Mesenteric fat pad (tissue), 1 donor: ENCODE measurements at places on chromosomes 5 and 9.

- DNase-seq: no peak
These were observed 324.1 kb downstream of the PLK2 start for GRCh38 chr5:58135571-58136335.

GRCh38 chr9:4661165-4661564 lies 929 bp upstream of the PLPP6 start:
- DNase-seq: no peak

GRCh38 chr5:24094081-24094679 lies 550.6 kb downstream of the CDH10 start:
- DNase-seq: no peak

DNA sequence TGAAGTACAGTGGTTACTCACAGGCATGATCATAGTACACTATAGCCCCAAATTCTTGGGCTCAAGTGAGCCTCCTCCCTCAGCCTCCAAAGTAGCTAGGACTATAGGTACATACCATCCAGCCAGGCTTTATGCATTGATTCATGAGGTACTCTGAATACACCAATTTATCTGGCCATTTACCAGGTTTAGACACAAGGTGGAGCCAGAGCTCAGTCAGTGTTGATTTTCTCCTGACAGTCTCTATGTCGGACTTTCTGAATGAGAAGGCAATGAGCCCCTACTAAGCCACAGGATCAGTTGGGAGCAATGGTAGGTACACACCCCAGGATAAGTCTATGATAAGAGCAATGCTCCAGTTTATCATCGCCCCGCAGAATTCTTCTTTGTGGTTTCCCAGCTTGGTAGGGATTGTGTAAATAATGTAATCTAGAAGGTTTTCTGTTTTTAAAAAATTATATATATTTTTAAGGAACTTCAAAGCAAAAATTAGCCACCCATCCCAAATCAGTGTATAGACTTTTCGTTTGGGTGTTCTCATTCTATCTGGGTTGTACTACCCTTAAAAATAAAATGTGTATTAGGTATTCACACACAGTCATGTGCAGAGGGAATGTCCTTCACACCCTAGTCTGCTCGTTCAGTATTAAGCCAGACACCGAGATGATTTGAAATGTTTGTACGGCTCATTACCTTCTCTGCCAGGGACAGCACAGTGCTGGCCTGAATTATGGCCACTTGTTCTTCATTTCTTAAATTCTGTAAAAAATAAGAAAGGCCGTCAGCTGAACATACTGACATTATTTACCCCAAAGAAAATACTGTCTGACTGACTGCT lies 118.4 kb upstream of the DPYSL3 start:
- no peak for DNase-seq

GRCh38 chr5:139669662-139670368 lies 21.7 kb downstream of the CXXC5 start:
- DNase-seq: no peak

- no peak for DNase-seq
These were observed 12.2 kb downstream of the TNIP1 start for GRCh38 chr5:151068433-151069197.

DNA sequence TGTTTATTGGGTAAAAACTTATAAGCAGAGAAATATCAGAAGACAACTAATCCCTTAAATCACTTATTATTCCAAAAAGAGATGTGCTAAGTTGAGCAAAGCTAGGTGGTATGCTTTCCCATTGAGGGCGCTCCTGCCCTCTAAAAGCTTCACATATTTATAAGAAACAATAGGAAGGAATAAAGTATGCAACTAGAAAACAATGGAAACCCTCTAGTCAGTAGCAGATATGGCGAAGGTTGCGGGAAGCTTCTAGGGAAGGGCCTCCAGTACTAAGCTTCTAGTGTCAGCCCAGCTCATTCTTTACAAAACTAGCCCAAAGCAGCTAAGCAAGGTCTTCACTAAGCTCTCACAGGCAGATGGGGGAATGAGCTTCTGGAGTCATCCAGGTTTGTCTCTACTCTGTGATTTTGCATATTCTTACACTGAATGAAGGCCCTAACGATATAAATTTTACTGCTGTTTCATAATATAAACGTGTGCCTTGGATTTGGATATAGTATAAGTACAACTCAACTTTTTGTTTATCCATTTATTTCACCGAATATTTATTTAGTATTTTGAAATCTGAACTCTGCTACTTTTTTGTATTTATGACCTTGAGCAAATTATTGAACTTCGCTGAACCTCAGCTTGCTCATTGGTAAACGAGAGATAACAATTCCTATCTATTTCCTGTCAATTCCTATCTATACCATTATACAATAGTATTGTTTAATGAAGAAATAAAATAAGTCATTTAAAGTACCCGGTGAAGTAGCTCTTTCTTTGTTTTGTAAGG lies 571.4 kb downstream of the ELAVL2 start:
- no peak for DNase-seq

- no peak for DNase-seq
These were observed 161.4 kb downstream of the SLIT3 start for GRCh38 chr5:169139480-169140050.

DNA sequence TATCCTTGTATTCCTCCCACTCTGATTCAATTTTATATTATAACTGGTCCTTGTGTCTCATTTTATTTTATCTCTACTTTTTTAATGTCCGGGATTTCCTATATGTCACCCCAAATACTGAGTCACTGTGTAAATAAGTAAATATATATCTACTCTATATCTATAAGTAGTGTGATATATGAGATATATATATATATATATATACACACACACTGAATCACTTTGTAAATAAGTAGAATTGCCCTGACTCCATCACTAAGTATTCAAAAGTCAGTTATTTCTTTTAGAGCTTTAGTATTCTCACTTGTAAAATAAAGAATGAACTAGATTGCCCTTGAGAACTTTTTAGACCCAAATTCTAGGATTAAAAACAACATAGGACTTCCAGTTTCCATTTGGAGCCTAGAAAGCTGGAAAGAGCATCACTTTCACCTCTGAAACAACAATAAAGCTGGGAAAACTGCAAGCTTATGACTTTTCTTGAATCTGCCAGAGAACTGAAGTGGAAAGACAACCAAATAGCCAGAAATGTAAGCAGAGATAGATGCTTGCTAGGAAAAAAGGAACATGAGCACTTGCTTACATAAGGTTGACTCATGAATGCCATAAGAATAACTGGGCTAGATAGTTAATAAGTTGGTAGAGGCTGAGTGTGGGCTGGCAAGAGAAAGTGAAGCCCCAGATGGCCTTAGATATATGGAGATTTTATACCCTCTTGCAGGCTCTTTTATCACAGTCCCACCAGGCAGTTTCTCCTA lies 171.1 kb upstream of the TLX3 start:
- no peak for DNase-seq

- DNase-seq: no peak
These were observed 8.7 kb downstream of the HMGCS1 start for GRCh38 chr5:43304525-43304924.

DNA sequence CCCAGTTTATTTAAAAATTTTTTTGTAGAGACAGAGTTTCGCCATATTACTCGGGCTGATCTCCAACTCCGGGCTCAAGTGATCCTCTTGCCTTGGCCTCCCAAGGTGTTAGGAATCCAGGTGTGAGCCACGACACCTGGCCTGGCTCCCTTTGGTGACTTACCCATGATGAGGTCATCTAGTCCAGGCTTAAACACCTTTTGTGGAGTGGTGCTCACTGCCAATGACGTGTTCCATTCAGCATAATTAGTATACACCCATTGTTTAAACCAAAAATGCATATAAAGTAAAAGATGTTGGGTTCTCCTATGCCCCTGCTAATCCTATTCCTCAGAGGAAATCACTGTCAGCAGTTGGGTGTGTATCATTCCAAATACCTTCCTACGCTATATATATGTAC lies 91.0 kb downstream of the HSPA4 start:
- DNase-seq: no peak

DNA sequence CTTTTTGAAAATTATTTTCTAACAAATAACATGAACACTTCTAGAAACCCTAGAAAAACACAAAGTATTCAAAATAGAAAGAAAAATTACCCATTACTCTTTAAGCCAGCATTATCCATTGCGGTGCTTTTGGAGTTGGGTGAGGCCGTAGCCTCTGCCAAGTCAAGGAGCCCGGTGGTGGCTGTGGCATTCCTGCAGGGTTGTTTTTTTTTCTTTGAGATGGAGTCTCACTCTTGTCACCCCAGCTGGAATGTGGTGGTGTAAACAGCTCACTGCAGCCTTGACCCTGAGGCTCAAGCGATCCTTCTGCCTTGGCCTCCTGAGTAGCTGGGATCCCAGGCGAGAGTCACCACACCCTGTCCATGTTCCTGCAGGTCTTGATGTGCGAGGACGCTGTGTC lies 8.2 kb upstream of the AHRR start:
- DNase-seq: peak; percentile 51
